ENCODE measurements at places on chromosomes 6 and 20.

GRCh38 chr6:165519316-165519715 is 143.7 kb downstream of the PDE10A start:
- DNase-seq: no peak

GRCh38 chr6:7200598-7201443 is 93.1 kb downstream of the RREB1 start:
- no peak for DNase-seq

- DNase-seq: no peak
These were observed 61.5 kb upstream of the VSTM2L start for GRCh38 chr20:37841389-37841788.

DNA sequence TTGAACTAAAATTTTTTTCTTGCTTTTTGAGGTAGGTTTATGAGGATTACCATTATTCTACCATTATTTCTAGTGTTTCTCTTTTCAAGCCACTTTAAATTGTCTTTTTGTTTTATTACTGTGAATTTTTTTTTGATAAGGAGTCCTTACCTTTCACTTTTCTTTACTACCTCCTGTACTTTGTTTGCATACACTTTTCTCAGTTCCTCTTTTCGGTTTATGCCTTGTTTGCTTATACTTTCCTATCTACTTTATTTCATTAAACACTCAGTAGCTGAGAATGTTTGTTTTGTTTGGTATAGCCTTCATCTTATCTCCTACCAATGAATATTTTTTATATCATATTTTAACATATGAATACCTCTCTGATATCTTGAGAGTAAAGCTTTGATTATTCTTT is 147.9 kb downstream of the TFAP2B start:
- no peak for DNase-seq

GRCh38 chr20:40803381-40803780 is 114.3 kb upstream of the MAFB start:
- DNase-seq: no peak

- no peak for DNase-seq
These were observed 19.9 kb upstream of the HFE start for GRCh38 chr6:26067367-26067766.

DNA sequence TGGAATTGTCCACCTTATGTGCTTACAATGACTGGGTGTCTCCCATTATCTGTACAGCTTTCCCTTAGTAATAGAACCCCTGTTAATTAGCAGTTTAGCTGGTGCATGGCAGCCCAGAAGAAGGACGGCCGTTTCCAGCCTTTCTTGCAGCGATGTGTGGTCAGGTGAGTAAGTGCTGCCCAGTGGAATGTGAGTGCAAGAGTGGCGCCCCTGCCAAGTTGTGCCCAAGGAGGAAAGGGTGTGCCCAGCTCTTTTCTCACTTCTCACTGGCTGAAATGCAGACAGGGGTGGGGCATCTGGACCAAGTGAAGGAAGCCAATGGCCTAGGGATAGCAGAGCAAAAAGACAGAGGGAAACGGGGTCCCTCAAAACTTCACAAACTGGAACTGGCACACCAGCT is 296.8 kb downstream of the PREX1 start:
- DNase-seq: no peak

DNA sequence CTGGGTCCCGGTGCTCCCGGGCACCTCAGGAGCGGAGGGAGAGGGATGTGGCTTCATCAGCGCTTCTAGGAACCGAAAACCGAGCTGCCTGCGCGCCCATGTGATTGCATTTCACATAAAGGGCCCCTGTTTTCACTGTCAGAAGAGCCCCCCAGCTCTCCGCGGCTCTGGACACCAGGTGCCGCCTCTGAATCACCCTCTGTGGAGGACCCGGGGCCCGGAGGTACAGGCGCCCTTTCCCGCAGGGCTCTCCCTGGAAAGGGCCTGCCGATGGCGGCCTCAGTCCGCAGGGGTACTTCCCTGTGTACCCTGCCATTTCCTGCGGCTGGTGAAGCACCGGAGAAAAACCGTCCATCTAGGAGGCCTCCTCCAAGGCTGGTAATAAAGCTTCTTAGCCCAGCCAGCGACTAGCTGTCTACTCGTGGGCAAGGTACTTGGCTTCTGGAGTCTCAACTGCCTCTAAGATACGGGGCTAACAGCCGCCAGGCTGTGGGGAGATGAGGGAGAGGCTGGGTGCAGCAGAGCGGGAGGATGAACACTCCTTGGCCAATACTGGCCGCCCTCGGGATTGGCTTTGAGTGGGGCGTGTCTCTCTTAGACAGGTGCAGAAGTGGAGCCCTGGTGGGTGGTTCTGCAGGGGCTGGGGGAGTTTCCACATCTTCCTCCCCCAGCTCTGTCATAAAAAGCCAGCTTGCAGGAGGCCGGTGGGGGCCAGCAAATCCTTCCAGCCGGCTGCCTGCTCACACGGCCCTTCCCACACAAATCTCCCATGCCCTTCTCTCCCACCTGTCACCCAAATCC is 1.6 kb downstream of the PPP1R16B start:
- no peak for DNase-seq

- DNase-seq: no peak
These were observed 12.2 kb downstream of the TGIF2 start for GRCh38 chr20:36585410-36586125.

DNA sequence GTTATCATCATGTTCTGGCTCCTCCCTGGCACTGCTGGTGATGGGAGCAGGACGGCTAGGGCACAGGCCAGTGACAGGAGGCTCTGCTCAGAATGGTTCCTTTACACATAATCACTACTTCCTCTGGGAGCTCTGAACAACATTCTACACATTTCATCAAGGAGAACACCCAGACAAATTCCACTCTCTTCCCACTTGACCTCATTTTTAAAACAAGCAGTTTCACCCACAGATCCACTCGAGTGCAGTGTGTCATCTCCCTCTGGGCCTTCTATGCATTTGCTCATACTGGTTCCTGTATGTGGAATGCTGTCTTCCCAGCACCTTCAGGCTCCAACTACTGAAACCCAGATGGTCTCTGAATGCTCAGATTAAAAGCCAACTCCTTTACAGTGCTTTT is 84.8 kb downstream of the ELOVL5 start:
- DNase-seq: no peak

- DNase-seq: no peak
These were observed 718.6 kb downstream of the QKI start for GRCh38 chr6:164133095-164133494.

- DNase-seq: no peak
These were observed 49.9 kb upstream of the KLHL31 start for GRCh38 chr6:53715434-53715833.

- DNase-seq: no peak
These were observed 167.3 kb downstream of the TRMT11 start for GRCh38 chr6:126153661-126154060.

GRCh38 chr20:18003897-18004296 is 35.1 kb downstream of the MGME1 start:
- no peak for DNase-seq

DNA sequence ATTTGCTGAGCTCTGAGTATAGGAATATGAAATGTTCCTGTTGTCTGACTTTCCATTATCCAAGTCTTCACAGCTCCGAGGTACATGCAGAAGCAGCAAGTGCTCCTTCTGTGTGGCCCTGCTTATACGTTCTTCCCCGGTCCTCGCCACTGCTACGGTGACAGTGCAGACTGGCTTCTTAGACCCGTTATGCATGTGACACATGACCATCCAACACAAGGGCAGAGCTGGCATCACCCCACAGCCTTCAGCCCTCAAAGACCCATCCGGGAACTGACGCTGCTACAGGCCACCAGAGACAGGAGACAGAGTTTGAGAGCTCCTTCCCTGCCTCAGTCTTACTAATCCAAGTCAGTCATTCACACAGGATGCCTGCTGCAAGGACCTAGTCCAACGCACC is 70.4 kb downstream of the TRAM2 start:
- DNase-seq: no peak

DNA sequence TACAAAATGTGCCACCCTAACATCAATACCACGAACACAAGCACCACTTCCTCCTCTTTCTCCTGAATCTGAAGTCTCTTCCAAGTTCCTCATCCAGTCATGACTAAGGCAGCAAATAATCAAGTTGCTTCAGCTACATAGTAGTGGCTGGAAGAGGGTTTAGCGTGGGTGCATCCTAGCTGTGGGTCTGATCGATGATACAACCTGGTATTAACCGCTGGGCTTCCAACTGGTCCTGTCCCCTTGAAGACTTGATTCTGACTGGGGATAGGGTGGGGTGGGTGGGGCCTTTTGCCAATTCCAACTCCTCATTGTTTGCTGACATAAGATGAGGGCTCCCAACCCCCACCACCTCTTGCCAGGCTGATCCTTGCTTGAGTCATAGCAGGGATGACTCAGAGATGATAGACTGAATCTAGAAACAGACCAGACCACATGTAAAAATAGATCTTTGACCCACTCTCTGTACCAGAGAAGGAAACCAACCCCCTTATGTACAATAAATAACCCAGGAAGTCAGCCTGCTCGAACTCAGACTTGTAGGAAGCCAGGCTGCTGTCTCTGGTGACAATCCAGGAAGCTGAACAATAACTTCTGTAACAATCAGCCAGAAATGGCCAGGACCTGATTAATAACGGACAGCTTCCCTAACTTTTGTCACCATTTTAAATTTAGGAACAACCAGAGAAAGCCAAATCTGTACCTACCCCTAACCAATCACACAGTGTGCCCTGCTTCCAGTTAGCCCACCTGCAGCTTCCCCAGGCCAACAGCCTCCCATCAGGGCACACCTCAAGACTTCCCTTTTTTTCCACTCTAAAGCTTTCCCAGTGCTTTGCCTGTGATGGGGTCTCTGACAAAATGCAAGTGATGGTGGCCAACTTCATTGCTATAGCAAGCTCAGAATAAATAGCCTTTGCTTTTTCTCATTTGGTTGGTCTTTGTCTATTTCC is 68.9 kb upstream of the FAM184A start:
- DNase-seq: peak; percentile 45

DNA sequence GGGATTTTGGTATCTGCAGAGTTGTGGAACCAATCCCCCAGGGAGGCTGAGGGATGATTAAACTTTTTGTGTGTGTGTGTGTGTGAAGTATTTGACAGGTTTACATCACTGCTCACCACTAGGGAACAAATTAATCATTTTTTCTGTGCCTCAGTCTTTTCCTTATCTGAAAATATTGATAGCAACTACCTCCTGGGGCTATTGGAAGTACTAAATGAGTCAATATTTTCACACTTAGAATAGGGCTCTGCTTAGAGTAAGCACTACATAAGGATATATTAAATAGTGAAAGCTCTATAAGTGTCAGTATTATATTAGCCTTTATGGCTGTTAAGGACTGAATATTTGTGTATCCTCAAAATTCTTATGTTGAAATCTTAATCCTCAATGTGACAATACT is 155.2 kb upstream of the UST start:
- no peak for DNase-seq

GRCh38 chr6:169939554-169940164 is 188.2 kb downstream of the ERMARD start:
- no peak for DNase-seq

- peak; percentile 41 for DNase-seq
These were observed 28.9 kb upstream of the CCR6 start for GRCh38 chr6:167093922-167094432.

DNA sequence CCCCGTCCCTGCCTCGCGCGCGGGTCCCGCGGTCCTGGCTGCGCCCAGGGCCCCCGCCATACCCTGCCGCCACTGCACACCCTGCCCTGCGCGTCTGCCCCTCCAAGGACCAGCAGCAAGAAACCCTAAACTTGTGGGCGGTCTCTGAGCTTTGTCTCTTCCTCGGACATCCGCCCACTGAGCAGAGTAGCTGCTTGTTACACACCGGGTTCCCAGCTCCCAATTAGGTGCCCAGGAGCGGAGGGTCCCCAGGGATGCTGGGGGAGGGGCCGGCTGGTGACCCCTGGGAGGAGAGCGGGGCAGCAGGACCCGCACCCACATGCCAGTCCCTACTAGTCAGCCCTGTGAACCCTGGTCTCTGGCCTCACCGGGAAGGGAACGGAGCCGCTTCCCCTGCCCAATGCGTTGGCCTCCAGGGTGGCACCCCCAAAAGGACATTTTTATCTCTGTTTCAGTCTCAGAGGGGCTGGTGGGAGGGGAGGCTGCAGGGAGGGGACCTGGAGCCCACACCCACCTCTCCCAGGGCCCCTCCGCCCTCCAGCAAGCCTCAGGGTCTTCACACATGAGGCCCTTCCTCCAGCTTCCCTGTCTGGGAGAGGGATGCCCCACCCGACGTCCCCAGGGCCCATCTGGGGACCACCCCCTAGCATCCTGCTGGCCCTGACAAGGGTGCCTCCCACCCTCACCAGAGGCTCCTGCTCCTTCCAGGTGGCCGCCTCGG is 10.5 kb downstream of the STMN3 start:
- no peak for DNase-seq

DNA sequence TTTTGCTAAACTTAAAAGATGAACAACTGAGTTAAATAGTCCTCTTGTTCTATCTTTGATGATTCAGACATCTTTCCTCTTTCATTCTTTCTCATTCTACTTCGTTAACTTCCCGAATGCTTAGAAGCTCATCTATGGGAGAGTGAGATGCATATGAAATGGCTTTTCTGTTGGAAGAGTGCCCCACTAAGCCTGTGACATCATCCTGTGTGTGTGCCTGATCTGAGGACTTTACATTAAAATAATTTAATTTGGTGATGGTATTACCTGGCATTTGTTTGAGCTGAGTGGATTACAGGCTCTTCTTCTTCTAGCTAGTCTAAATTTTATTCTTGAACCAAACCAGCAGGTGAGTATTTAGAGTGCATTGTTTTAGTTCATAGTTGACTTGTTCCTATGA is 626.5 kb downstream of the QKI start:
- no peak for DNase-seq

DNA sequence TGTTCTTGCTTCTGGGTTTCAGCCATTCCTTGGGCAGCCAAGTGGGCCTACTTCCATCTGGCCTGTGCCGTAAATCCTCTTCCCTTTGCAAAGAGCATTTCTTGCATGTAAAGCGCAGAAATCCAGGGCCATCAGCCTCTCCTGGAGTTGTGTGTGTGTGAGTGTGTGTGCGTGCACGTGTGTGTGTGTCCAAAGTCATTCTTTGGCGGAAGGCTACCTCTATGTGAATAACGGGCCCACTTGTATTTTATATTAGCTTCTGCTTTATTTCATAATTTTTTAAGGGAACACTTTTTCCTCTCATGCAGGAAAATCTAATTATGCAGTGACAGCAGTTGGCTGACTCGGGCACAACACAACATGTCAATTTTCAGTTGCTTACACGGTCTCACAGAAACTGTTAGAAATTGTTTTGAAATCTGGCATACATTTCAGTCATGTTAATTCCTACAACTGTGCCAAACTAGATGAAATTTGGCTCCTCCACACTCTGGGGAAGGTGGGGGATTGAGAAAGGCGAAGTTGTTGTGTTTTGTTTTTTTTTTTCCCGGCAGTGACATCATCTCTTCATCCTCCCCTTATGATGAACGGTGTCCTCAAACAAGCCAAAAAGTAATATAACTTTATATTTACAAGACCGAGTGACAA is 223.7 kb upstream of the TSHZ2 start:
- DNase-seq: no peak

GRCh38 chr6:44624936-44625573 is 237.5 kb downstream of the CDC5L start:
- no peak for DNase-seq
